ENCODE measurements at places on chromosomes 6 and 20. TPM values are rescaled to one million over a fixed set of nuclear protein-coding genes. Genes with fewer than 3 reads are reported as not detected.

GRCh38 chr6:161226009-161226964, 47.6 kb downstream of the AGPAT4 start:
- no peaks in the 10 kb centered on the region for H3K27me3 ChIP-seq
- peak overlapping the region; percentile 37 for H3K27ac ChIP-seq
- H3K4me3 ChIP-seq, result no peak overlapping the region
- H3K36me3 ChIP-seq, result no peaks in the 10 kb centered on the region
- DNase-seq, result no peak

GRCh38 chr6:83511901-83512681, at the start of gene PRSS35:
Gene PRSS35 (plus strand): TSS chr6:83512534. CDS start chr6:83523442, 10,908 bp downstream.
- peak within 1 kb of the TSS; percentile 46 for H3K4me3 ChIP-seq
- H3K27ac ChIP-seq, result peak within 1 kb of the TSS; percentile 0
- H3K4me1 ChIP-seq, result no peaks in the 10 kb centered on the region
- H3K27me3 ChIP-seq, result no peaks in the 10 kb centered on the region
- no peak for DNase-seq

DNA sequence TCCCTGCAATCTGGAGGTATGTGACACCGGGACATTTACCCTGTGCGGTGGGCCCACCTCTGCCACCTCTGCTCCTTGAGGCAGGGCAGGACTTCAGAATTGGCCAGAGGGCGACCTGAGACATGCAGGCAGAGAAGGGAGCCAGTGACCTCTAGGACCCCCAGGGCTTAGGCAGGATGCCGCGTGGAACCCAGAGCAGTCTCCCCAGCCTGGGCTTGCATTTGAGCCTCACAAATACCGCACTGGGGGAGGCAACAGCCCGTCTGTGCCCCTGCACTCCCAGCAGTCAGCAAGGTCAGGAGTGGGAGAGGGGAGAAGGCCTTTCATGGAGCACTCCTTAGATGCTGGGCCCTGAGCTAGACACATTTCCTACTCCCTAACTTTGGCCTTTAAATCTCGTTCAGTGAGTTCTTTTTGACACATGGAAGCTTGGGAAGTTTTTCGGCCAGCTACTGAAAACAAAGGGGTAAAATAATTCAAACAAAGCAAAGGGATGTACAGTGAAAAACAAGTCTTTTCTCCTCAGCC, 41.7 kb downstream of the C20orf203 start:
- no peaks in the 10 kb centered on the region for H3K27me3 ChIP-seq
- H3K27ac ChIP-seq, result no peak overlapping the region
- peaks cover 10% of the 10 kb centered on the region for H3K4me1 ChIP-seq

- no peak for DNase-seq
- no peak overlapping the region for H3K4me3 ChIP-seq
- H3K27ac ChIP-seq, result no peak overlapping the region
- no peaks in the 10 kb centered on the region for H3K36me3 ChIP-seq
- H3K27me3 ChIP-seq, result peaks cover 33% of the 10 kb centered on the region
- H3K4me1 ChIP-seq, result peaks cover 17% of the 10 kb centered on the region
Observed at GRCh38 chr20:63073738-63074065, 66.9 kb upstream of the BHLHE23 start.

- DNase-seq, result no peak
- H3K36me3 ChIP-seq, result no peaks in the 10 kb centered on the region
- H3K27ac ChIP-seq, result peak overlapping the region; percentile 99
- H3K4me3 ChIP-seq, result peak overlapping the region; percentile 94
- H3K27me3 ChIP-seq, result no peaks in the 10 kb centered on the region
Observed at GRCh38 chr6:7106752-7107577, 796 bp upstream of the RREB1 start.

GRCh38 chr6:167850782-167851181, 24.1 kb downstream of the AFDN start:
- no peaks in the 10 kb centered on the region for H3K27me3 ChIP-seq
- peaks cover 46% of the 10 kb centered on the region for H3K4me1 ChIP-seq
- no peak overlapping the region for H3K27ac ChIP-seq
- H3K36me3 ChIP-seq, result no peaks in the 10 kb centered on the region

DNA sequence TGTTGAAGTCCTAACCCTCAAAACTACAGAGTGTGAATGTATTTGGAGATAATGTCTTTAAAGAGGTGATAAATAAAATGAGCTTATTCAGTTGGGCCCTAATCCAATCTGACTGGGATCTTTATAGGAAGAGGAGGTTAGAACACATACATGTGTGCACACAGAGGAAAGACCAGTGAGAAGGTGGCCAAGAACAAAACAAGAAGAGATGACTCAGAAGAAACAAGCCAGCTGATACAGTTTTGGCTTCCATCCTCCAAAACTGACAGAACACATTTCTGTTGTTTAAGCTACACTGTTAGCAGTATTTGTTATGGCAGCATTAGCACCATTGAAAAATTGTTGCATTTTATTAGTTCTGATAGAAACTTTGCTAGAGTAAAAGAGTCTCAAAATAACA, 609.3 kb upstream of the IMPG1 start:
- H3K36me3 ChIP-seq, result no peaks in the 10 kb centered on the region
- H3K27ac ChIP-seq, result no peak overlapping the region
- DNase-seq, result no peak
- no peaks in the 10 kb centered on the region for H3K4me1 ChIP-seq
- H3K4me3 ChIP-seq, result no peak overlapping the region

DNA sequence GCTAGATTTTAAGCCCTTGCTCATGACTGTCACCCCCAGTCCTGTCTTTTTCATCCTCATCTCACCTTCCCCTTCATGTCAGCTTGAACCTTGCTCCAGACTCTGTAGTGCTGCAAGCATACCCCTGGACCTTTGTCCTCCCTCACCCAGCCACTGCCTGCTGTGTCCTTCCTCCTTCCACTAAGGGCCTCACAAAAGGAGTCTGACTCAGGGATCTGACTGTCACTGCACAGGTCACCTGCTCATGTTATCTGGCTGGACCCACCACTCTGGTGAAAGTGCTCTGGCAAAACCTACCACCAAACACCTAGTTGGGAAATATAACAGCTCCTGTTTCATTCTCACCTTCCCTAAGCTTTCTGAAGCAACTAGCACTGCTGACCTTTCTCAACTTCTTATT, 151.4 kb downstream of the INSM1 start:
- H3K36me3 ChIP-seq, result peaks cover 4% of the 10 kb centered on the region
- H3K4me1 ChIP-seq, result no peaks in the 10 kb centered on the region
- no peak overlapping the region for H3K4me3 ChIP-seq
- no peaks in the 10 kb centered on the region for H3K27me3 ChIP-seq
- DNase-seq, result no peak

- no peaks in the 10 kb centered on the region for H3K27me3 ChIP-seq
- no peak for DNase-seq
- H3K36me3 ChIP-seq, result no peaks in the 10 kb centered on the region
- no peak overlapping the region for H3K27ac ChIP-seq
- H3K4me1 ChIP-seq, result peaks cover 15% of the 10 kb centered on the region
Observed at GRCh38 chr20:44527716-44528199, 5.9 kb upstream of the SERINC3 start.

GRCh38 chr20:44052166-44052565, 134.8 kb downstream of the JPH2 start:
- H3K27me3 ChIP-seq, result no peaks in the 10 kb centered on the region
- H3K36me3 ChIP-seq, result peaks cover 21% of the 10 kb centered on the region
- no peak for DNase-seq
- H3K27ac ChIP-seq, result no peak overlapping the region
- no peak overlapping the region for H3K4me3 ChIP-seq
- no peaks in the 10 kb centered on the region for H3K4me1 ChIP-seq

- no peak overlapping the region for H3K27ac ChIP-seq
- no peak for DNase-seq
- H3K36me3 ChIP-seq, result no peaks in the 10 kb centered on the region
- H3K4me3 ChIP-seq, result no peak overlapping the region
- H3K4me1 ChIP-seq, result peaks cover 1% of the 10 kb centered on the region
Observed at GRCh38 chr6:148616841-148617240, 130.0 kb upstream of the UST start.

DNA sequence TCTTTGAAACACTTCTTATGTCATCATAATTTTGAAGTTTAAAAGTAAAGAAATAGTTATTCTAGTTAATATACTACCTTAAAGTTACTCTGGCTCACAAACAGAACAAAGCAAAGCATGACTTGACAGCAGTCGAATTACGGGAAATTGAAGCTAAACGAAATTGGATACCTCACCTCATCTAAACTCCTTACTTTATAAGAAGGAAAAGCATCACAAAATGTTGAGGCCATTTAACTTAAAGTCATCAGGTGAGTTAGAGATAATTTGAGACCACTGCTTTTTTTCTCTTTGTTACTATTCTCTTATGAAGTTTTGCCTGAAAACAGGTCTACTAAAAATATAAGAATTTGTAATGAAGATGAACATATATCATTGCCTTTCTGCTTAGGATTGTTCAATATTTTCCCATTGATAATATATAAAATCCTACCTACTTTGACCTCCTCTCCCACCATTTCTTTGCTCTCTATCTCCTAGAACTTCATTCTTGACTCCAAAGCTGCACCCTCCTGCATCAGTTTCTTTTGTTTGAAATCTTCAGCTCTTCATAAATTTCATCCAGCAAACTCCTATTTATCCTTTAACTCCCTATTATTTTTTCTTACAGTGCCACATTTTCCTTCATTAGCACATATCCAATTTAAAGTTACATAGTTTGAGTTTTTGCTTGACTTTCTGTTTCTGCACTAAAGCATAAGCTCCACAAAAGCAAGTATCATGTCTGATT, 510.7 kb upstream of the ZNF337 start:
- peaks cover 28% of the 10 kb centered on the region for H3K27me3 ChIP-seq
- no peak overlapping the region for H3K27ac ChIP-seq
- H3K4me1 ChIP-seq, result peaks cover 21% of the 10 kb centered on the region
- H3K36me3 ChIP-seq, result no peaks in the 10 kb centered on the region

DNA sequence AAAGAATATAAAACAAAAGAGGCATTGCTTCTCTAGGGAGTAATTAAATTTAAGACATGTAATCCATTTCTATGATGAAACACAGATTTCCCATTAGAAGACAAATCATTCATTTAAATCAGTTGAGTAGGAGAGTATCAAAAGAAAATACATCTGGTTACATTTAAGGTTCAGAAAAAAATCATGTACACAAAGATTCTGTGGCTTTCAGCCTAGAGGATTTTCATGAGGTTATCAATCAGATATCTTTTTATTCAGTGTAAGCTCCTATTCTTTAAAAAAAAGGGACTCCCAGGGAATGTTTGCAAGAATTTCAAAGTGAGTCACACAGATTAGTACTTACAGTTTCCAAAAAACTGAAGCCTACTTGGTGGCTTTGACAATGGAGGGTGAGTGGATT, 24.9 kb downstream of the COL21A1 start:
- no peak overlapping the region for H3K4me3 ChIP-seq
- H3K4me1 ChIP-seq, result no peaks in the 10 kb centered on the region
- DNase-seq, result no peak
- H3K27me3 ChIP-seq, result no peaks in the 10 kb centered on the region
- H3K27ac ChIP-seq, result no peak overlapping the region

GRCh38 chr6:25972902-25973301, 10.3 kb downstream of the TRIM38 start:
- no peak overlapping the region for H3K27ac ChIP-seq
- no peak overlapping the region for H3K4me3 ChIP-seq
- H3K27me3 ChIP-seq, result no peaks in the 10 kb centered on the region
- H3K36me3 ChIP-seq, result peaks cover 89% of the 10 kb centered on the region
- DNase-seq, result no peak
- H3K4me1 ChIP-seq, result peaks cover 25% of the 10 kb centered on the region

- H3K27me3 ChIP-seq, result no peaks in the 10 kb centered on the region
- H3K4me3 ChIP-seq, result no peak overlapping the region
- peaks cover 9% of the 10 kb centered on the region for H3K4me1 ChIP-seq
- DNase-seq, result no peak
- no peaks in the 10 kb centered on the region for H3K36me3 ChIP-seq
Observed at GRCh38 chr6:14542670-14543366, 425.2 kb downstream of the CD83 start.

GRCh38 chr6:82138075-82138791, 109.3 kb downstream of the IBTK start:
- no peaks in the 10 kb centered on the region for H3K4me1 ChIP-seq
- H3K27ac ChIP-seq, result no peak overlapping the region
- no peak overlapping the region for H3K4me3 ChIP-seq
- no peaks in the 10 kb centered on the region for H3K27me3 ChIP-seq

DNA sequence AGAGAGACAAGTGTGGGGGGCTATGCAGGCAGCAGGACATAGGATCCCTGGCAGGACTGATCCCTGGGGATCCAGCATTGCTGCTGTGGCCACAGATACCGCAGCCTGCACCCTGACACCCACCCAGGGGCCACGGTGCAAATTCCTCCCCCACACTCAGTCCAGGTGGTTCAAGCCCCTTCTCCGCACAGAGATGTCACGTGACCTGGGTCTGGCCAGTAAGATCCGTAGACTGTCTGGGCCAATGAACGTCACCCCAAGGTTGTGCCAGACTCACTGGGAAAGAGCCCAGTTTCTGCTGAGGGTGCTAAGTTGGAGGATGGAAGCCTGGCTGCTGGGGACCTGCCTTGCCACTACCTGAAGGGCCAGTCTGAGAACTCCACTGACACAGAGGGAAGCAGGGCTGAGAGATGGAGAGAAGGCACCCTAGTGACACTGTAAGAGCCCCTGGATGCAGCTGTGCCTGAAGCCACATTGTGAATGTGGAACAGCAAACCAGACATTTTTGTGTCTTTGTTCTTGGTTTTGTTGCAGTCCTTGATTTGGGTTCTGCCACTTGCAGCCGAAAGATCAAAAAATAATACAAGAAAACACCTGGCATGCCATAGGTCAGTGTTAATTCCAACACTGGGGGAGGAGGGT, 228.6 kb downstream of the PREX1 start:
- DNase-seq, result no peak
- H3K36me3 ChIP-seq, result no peaks in the 10 kb centered on the region
- no peaks in the 10 kb centered on the region for H3K27me3 ChIP-seq
- H3K4me3 ChIP-seq, result no peak overlapping the region
- H3K4me1 ChIP-seq, result peaks cover 4% of the 10 kb centered on the region
- H3K27ac ChIP-seq, result no peak overlapping the region

GRCh38 chr6:143457563-143458359, 7.2 kb downstream of the PEX3 start:
- no peak overlapping the region for H3K27ac ChIP-seq
- peaks cover 30% of the 10 kb centered on the region for H3K4me1 ChIP-seq
- H3K36me3 ChIP-seq, result peaks cover 6% of the 10 kb centered on the region
- H3K4me3 ChIP-seq, result no peak overlapping the region
- no peak for DNase-seq

DNA sequence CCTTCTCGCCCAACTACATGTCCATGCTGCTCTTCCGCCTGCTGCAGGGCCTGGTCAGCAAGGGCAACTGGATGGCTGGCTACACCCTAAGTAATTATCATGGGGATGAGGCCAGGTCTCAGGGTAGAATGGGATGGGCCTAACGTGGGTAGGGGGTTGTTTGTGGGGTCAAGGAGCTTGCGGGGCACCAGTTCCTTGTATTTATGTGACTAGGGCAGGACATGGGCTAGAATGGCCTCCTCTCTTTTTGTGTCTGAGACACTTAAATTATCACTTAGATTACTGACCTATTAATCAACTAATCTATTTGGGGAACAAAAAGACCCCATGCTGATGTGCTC, 10.7 kb downstream of the SLC22A1 start:
- H3K27ac ChIP-seq, result no peak overlapping the region
- DNase-seq, result no peak
- H3K4me3 ChIP-seq, result no peak overlapping the region
- no peaks in the 10 kb centered on the region for H3K4me1 ChIP-seq
- H3K27me3 ChIP-seq, result no peaks in the 10 kb centered on the region

- H3K27ac ChIP-seq, result no peak overlapping the region
- DNase-seq, result no peak
- no peak overlapping the region for H3K4me3 ChIP-seq
- H3K27me3 ChIP-seq, result no peaks in the 10 kb centered on the region
- H3K4me1 ChIP-seq, result peaks cover 13% of the 10 kb centered on the region
- H3K36me3 ChIP-seq, result no peaks in the 10 kb centered on the region
Observed at GRCh38 chr6:134368670-134369069, 50.8 kb upstream of the SGK1 start.

The KCNQ5 gene
- total RNA-seq, result 2.2 TPM

The CAGE1 gene
- total RNA-seq, result not detected

The TMEM242 gene
- 8.7 TPM for total RNA-seq

Data from esophagus muscularis mucosa (tissue), 4 donors.